ENCODE measurements at places on chromosomes 2 and 18. TPM values are rescaled to one million over a fixed set of nuclear protein-coding genes. Genes with fewer than 3 reads are reported as not detected.

- no peak for DNase-seq
Observed at GRCh38 chr18:9720327-9720726, 12.2 kb downstream of the RAB31 start.

- no peak for DNase-seq
Observed at GRCh38 chr2:105125920-105126319, 88.1 kb downstream of the MRPS9 start.

- DNase-seq: no peak
Observed at GRCh38 chr2:173658946-173659371, 304.3 kb downstream of the CDCA7 start.

GRCh38 chr2:188527141-188527540, 235.5 kb downstream of the GULP1 start:
- DNase-seq: no peak

DNA sequence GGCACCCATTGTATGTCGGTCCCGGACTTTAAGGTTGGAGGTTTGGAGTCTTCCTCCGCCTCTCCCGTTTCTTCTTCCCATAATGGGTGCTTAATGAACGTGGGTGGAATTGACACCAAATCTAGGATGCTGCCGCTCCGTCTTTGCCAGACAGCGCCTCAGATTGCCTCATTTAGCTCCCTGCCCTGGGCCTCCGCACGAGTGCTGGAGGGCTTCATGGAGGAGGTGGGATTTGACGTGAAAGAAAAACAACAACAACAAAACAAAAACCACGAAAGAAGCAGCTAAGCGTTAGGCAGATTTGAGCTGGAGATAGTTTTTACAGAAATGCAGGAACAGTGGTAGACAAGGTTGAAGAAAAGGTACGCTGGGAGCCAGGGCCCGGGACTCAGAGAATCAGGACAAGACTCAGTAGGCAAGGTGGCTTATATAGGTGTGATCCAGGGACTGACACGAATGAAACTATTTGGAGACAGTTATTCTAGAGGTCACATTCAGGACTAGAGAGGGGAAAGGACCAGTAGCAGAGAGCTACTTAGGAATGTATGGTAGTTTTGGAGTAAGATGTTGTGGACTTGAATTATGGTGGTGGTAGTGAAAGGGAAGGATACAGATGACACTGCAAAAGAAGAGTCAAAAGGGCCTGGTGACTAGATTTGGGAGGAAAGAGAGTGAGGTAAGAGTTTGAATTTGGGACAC, 605 bp downstream of the ZNF2 start:
- DNase-seq: no peak

GRCh38 chr2:118246726-118247125, 158.5 kb downstream of the INSIG2 start:
- no peak for DNase-seq

DNA sequence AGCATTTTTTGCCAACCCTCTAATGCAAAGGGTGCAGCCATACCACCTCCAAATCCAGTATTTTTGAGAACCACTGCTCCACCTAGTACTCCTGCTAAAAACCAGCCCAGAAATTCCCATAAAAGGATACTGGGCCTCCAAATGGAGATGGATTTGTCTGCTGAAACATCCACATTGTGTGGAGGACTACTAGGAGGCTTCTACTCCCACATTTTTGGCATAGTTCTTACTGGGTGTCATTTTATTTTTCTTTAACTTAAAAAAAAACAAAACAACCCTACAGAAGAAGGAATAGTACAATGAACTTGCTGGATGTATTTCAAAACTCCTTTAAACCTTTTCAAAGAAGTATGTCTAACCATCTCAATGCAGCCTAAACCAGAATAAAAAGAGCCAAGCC, 219.2 kb downstream of the SRBD1 start:
- DNase-seq: no peak

- DNase-seq: no peak
Observed at GRCh38 chr18:22412176-22412911, 5.4 kb downstream of the CTAGE1 start.

GRCh38 chr2:155310589-155310988, 612.1 kb downstream of the KCNJ3 start:
- DNase-seq: no peak

Gene TMEM163
- total RNA-seq: 0.47 TPM

Gene MEIS1
- not detected for total RNA-seq

Gene CTLA4
- 49.8 TPM for total RNA-seq

Gene DLX1
- not detected for total RNA-seq
